ENCODE measurements at places on chromosomes 4 and X.
A peak's percentile ranks its signal among the peaks of the same experiment; 100 is the strongest.

DNA sequence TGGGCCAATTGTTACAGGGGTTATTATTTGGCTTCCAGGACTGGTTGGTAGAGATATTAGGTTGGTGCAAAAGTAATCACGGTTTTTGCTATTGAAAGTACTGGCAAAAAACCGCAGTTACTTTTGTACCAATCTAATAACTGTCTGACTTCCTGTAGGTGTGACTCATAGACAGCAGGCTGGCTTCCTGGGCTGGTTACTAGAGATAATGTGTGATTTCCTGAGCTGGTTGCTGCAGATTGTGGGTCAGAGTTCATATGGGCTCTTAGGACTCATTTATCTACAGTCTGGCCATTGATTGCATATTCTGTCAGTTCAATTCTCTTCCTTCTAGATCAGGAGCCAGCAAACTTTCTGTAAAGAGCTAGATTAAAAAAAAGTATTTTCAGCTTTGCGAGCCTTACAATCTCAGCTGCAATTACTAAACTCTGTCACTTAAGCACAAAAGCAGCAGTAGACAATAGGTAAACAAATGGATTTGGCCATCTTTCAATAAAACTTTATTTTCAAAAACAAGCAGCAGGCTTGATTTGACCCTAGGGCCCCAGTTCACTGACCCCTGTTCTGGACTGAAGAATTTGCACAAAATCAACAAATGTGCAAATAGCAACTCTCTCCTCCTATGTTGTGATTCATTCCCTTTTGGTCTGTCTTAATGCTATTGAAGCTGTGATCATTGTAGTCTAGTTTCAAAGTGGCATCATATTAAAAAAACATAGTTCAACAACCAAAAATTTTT lies 50.8 kb upstream of the BOD1L1 start:
- peak; percentile 13 for DNase-seq

- DNase-seq = no peak
These were observed 129.4 kb upstream of the TENM3 start for GRCh38 chr4:182113779-182114178.

- DNase-seq = no peak
These were observed 611.6 kb upstream of the ADGRL3 start for GRCh38 chr4:60588556-60588955.

- DNase-seq = no peak
These were observed 298.7 kb upstream of the CLNK start for GRCh38 chr4:10983268-10983667.

DNA sequence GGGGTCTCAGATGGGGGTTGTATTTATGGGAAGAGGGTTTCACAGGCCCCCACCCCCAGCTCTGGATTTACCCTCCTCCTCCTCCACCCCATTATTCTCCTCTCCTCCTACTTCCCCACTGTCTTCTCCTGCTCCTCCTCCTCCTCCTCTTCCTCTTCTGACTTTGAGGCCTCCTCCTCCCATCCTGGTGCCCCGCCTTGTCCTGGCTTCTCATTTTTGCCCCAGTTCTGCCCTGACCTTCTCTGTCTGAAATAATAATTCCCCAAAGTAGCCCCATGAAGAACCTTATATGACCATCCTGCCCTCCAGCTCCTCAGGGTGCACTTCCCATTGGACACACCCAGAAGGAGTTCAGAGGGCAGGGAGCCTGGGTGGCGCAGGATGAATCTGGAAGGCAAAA lies 351.4 kb upstream of the GATB start:
- DNase-seq = no peak

DNA sequence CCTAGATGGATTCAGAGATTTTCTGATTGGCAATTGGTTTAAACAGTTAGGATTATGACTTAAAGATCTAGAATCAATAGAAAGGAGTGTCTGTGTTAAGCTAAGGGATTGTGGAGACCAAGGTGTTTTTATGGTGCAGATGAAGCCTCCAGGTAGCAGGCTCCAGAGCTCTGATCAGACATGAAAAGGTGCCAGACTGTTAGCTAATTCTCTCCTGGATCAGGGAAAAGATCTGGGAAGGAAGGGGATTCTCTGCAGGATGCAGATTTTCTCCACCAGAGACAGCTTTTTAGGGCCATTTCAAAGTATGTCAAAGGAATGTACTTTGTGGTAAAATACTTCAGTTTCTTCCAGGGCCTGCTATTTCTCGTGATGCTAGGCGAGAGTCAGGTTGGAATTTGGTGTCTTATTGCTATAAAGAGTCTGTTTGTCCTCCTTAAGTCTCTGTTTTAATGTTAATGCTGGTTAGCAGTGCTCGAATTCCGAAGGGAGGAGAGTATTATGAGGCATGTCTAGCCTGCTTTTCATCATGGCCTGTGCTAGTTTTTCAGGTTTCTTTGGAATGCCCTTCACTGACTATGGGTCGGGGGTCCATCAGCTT lies 12.0 kb upstream of the GPR78 start:
- no peak for DNase-seq

- DNase-seq = no peak
These were observed 435.6 kb downstream of the FAT4 start for GRCh38 chr4:125750399-125750798.
